Brain (organoid and tissue), 16 donors: ENCODE measurements at places on chromosomes 13 and 19.

- peak; percentile 41 for DNase-seq
These were observed 4.9 kb upstream of the PALM start for GRCh38 chr19:703651-704446.

DNA sequence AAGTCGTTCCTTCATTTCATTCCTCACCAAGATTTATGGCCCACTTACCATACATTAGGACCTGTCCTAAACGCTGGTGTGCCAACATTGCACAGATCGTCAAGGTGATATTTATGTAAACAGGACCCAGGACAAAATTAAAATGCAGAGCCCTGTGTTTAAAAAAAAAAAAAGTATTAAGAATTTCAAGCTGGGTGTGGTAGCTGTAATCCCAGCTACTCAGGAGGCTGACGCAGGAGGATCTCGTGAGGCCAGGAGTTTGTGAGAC, 6.5 kb upstream of the ZNF444 start:
- DNase-seq, result no peak

GRCh38 chr19:13051557-13052165, 51.0 kb downstream of the LYL1 start:
- peak; percentile 69 for DNase-seq

DNA sequence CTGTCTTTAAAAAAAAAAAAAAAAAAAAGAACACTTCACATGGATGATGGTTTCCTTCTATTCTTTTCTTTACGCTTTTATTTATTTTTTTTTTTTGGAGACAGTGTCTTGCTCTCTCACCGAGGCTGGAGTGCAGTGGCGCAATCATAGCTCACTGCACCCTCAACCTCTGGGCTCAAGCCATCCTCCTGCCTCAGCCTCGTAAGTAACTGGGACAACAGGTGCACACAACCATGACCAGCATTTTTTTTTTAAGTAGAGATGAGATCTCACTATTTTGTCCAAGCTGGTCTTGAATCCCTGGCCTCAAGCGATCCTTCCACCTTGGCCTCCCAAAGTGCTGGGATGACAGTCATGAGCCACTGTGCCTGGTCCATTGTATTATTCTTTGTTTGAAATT, 24.3 kb downstream of the ANKRD27 start:
- no peak for DNase-seq

DNA sequence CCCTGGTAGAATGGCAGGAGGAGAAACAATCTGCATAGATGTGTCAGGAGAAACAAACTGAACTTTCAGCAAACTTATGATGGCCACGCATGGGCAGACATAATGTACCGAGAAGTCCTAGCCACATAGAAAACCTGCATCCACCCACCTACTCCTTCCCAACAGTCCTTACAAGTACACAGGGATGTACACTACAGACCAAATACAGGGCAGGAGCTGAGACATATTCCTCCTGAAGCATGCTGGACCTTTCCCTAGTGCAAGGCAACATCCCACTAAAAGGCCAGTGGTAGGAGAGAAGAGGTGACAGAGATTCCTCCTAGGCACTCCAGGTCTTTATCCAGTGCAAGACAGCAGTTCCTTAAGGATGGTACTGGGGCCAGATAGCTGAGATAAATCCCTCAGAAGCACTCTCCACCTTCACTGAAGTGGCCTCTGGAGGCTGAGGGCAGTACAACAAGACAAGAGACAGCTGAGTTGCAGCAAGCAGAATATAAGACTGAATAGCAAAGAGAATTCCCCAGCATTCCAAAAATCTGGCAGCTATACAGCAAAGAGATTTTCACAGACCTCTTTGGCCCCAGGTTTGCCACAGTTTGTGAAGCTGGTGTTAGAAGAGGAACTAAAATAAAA, 18.3 kb downstream of the VWA8 start:
- DNase-seq, result peak; percentile 16

GRCh38 chr13:101626925-101627555, 174.6 kb downstream of the ITGBL1 start:
- no peak for DNase-seq

DNA sequence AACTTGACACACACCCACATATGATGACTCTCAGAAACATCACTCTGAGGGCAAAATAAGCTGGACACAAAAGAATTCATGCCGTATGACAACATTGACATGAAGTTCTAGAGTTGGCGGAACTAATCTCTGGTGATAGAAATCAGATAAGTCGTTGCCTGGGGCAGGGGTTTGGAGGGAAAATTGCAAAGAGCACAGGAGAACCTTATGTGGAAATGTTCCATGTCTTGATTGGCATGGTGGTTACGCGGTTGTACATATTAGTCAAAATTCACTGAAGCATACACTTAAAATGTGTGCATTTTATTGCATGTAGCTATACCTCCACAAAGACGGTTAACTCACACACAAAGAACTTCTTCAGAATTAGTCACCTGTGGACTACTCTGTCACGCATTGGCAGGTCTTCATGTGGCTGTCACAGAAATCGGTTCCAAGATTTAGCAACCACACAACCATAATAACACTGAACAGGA, 137.8 kb upstream of the GJB6 start:
- no peak for DNase-seq

DNA sequence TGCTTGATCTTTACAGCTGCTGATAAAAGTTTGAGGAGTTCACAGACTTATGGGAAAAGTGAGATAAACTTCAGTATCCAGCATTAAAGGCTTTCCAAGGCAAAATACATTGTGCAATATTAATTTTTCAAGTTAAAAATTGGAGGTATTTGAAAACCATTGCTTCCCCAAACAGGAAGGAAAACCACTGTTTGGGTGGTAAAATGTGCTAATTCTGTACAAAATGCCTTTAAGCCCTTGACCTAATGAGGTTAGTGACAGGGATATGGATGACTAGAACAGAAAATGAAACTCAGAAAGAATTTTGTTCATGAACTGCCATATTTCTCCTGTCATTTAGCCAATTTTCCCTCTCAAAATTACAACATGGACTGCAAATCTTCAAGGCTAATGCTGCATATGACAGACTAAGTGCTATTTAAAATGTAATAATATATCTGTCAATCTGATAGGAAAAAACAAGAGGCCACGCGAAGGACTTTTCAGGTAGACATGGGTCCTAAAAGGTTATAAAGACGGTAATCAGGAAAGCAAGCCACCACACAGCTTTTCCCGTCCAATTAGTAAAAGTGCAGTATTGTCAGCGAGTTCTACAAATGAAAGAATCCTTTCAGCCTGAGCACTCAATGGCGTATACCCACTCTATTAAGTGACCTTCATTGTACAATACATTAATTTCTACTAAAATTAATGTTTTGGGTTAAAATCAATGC, 212.8 kb downstream of the ENOX1 start:
- DNase-seq, result no peak
